ENCODE measurements at places on chromosomes 7 and 10.
A peak's percentile ranks its signal among the peaks of the same experiment; 100 is the strongest.

GRCh38 chr7:80140388-80140787, 5.8 kb downstream of the GNAI1 start:
- DNase-seq, result no peak

GRCh38 chr10:92014620-92015019, 91.0 kb downstream of the BTAF1 start:
- no peak for DNase-seq

DNA sequence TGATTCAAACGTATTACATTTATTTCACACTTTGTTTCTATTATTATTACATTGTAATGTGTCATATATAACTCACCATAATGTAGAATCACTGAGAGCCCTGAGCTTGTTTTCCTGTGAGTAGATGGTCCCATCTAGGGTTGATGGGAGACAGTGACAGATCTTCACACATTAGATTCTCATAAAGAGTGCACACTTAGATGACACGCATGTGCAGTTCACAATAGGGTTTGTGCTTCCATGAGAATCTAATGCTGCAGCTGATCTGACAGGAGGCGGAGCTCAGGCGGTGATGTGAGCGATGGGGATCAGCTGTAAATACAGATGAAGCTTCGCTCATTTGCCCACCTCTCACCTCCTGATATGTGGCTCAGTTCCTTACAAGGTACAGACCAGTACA, 36.1 kb downstream of the BMPER start:
- no peak for DNase-seq

DNA sequence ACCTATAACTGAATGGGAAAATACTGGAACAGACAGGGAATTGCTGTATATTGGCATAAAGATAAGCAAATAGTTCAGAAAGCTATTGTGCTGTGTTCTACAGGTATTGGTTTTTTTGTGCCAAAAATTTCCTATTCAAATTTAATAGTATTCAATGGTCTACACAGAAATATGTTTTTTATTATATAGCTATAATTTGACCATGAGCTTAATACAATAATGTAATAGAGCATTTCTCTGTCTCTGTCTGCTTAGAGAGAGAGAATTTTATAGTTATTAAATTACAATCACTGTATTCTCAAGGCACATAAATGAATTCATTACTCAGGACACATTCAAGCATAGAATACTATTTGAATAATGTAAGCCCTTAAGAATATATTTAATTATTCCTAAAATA, 62.3 kb upstream of the FZD8 start:
- DNase-seq, result no peak

DNA sequence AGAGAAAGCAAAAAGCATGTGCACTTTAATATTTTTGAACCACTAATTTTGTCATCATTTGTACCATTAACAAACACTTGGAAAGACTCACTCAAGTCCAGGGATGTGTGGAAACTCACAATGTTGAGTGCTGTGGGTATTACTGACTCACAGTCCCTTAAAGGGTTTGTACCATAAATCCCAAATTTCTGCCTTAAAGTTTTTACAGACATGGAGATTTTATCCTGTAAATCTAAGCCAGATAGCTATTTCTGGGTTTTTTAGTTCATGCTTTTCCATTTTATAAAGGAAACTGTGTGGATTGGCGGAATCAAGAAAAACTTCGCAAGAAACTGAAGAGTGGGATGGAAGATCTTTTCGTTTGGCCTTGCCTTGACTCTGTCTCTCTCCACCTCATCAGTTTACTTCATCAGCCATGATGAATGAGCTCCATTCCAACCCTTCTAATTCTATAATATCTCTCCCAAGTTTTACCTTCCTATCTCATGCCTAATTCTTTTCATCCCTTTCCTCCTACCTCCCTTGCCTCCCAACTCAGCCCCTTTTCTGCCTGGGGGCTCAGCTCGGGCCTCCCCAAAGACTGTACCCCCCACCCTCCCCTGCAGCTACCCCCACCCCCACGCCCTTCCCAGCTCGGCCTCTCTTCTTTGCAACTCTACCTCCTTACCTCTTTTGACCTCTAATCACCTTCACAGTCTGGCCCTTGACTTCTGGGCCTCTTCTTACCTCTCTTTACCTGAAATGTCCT, 218.5 kb upstream of the MKLN1 start:
- DNase-seq, result no peak

- DNase-seq, result peak; percentile 28
Observed at GRCh38 chr10:26437637-26438461, at the start of gene APBB1IP. Gene APBB1IP (plus strand): TSS chr10:26438341. CDS start chr10:26492327, 53,986 bp downstream.

DNA sequence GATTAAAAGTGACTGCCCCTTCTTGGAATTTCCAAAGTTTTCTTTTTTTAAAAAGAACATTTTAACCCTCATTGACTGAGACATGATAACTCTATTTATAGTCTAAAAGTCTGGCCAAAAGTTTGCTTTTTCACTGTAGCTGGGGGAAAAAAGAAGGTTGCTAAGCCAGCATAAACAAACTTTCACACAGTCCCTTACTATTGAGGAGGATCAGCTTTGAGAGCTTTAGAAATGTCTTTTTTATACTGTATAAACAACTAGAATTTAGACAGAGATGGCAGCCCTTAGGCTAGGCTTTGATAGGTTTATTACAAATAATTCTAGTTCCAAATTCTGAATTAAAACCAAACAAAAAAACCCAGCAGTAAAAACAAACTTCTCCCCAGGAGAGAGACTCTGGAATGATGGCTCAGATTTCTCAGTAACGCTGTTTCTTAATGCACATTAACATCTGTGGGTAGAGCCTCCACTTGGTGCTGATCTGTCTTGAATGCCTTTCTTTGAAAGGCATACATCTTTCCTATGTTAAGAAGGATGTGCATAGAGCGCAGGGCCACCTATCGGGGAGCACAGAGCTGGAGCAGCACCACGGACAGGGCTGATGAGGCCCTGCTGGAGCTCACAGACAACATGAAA, 100.9 kb upstream of the PDLIM1 start:
- no peak for DNase-seq

DNA sequence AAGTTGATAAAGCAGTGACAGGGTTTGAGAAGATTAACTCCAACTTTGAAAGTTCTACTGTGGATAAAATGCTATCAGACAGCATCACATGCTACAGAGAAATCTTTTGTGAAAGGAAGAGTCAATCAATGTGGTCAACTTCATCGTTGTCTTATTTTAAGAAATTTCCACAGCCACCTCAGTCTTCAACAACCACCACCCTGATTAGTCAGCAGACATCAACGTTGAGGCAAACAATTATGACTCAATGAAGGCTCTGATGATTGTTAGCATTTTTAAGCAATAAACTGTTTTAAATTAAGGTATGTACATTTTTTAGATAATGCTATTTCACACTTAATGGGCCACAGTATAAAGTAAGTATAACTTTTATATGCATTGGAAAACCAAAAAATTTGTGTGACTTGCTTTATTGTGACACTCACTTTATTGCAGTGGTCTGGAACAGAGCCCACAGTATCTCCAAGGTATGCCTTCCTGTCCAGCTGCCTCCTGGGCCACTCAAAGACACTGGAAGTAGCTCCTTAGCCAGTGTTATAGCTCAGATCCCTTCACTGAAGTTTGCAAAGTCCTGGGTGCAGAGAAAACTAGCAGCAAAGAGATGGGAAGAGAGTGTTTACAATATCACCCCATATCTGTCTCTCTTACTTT, 293.1 kb downstream of the ARHGAP12 start:
- no peak for DNase-seq

- no peak for DNase-seq
Observed at GRCh38 chr10:69209787-69210484, 10.2 kb upstream of the HKDC1 start.

DNA sequence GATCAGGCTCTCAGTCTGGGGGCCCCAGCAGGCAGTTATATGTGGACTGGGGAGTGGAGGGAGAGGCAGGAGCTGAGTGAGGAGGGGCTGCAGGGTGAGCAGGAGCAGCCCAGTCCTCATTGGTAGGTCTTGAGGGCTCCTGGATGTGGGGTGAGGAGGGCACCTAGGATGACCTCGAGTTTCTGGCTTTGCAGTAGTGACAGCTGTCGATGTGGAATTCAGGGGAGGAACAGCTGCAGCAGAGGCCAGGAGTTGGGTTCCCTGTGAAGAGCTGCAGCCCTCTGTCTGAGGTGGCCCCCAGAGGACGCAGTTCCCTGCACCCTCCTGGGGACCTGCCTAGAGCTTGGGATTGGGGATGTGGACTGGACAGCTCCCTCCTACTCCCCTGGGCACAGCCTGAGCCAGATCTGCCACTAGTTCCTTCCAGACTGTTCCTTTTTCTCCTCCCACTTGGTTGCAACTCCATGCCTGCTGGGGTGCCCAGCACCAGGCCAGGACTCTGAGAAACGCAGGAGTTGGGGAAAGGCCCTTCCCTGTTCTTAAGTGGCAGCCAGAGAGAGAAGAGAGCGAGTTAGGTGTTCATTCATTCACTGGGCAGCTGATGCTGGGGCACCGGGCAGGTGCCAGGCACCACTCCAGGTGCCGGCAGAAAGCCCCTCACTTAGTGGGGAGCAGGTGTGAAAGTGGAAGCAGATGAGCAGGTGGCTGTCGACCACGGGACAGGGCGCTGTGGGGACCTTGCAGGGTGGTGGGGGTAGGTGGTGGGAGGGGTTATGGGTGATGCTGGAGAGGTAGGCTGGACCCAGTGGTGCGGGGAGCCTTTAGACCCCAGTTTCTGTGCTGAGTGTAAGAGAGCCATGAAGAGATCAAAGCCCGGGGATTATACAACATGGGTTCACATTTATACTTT, 57.9 kb downstream of the PRF1 start:
- no peak for DNase-seq

DNA sequence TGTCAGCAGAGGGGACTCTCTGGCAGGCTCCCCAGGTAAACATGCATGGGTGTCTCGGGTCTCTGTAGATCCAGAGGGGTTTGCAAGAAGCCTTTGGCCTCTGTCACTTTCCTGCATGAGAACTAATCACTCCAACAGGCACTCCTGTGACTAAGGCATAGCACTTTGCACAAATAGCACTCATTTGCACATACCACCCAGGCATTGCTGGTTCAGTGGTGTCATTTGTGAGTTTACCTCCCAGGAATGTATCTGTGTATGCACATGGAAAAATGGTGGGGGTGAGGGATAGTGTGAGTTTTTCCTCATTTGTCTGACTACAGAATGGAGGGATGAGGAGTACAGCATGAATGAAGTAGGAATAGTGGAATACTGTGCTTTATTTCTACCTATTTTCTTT, 39.5 kb downstream of the CNNM1 start:
- no peak for DNase-seq

GRCh38 chr10:62071846-62072281, 170.4 kb downstream of the ARID5B start:
- no peak for DNase-seq

- no peak for DNase-seq
Observed at GRCh38 chr7:24714676-24715010, 42.6 kb downstream of the GSDME start.

- DNase-seq, result no peak
Observed at GRCh38 chr7:55005241-55005851, 13.5 kb upstream of the EGFR start.

DNA sequence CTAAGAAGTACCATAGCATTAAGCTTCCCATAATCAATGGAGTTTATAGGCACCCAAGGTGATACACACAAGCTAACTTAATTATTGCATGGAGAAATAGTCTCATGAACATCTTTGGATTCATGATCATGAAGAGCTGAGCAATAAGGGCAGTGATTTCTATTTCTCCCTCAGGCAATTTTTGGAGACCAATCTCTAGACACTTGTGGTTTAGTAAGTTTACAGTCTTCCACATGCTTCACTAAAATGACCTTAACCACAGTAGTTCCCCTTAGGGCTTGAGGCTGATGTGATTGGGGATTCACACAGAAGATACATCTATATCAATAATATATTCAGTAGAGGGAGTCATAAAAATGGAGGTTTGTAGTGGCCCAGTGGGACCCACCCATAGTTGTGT, 241.2 kb downstream of the CCDC7 start:
- DNase-seq, result no peak

All from stimulated activated CD4-positive, alpha-beta T cell treated with anti-CD3 and anti-CD28 coated beads, Interleukin-12 subunit alpha, Interleukin-12 subunit beta, amount 100 ng/mL, for 48 hours (primary cell).